ENCODE measurements at places on chromosomes 11 and 22. TPM values are rescaled to one million over a fixed set of nuclear protein-coding genes. Genes with fewer than 3 reads are reported as not detected.

The BIRC3 gene
- total RNA-seq: 26.2 TPM

The SLC22A25 gene
- total RNA-seq: not detected

The OR8G1 gene
- not detected for total RNA-seq

The RIMBP3C gene
- total RNA-seq: 0.30 TPM

The KCNQ1OT1 gene
- total RNA-seq: 6.3 TPM

Measured in tibial nerve (tissue), 4 donors.